Activated CD4-positive, alpha-beta T cell treated with anti-CD3 and anti-CD28 coated beads, Interleukin-2, amount 50 U/mL, for 4 hours (primary cell): ENCODE measurements at places on chromosomes 7 and 10.

GRCh38 chr7:91126762-91127161 lies 137.5 kb upstream of the FZD1 start:
- no peak for DNase-seq

DNA sequence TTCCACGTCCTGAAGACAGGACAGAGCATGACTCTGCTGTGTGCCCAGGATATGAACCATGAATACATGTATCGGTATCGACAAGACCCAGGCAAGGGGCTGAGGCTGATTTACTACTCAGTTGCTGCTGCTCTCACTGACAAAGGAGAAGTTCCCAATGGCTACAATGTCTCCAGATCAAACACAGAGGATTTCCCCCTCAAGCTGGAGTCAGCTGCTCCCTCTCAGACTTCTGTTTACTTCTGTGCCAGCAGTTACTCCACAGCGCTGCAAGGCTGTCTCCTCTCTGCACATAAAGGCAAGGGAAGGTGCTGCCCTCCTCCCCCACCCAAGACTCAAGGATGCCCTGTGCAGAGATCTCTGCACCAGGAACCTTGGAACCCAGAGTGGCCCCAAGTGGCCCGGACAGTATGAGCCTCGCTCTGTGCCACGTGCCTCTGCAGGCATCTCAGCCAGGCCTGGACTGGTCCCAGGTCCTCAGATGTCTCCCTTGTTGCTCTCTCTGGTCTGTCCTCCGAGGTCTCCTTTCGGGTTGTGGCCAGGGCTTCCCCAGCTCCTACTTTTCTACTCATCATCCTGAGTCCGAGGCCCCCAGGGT lies 230.3 kb upstream of the PRSS58 start:
- DNase-seq: no peak

DNA sequence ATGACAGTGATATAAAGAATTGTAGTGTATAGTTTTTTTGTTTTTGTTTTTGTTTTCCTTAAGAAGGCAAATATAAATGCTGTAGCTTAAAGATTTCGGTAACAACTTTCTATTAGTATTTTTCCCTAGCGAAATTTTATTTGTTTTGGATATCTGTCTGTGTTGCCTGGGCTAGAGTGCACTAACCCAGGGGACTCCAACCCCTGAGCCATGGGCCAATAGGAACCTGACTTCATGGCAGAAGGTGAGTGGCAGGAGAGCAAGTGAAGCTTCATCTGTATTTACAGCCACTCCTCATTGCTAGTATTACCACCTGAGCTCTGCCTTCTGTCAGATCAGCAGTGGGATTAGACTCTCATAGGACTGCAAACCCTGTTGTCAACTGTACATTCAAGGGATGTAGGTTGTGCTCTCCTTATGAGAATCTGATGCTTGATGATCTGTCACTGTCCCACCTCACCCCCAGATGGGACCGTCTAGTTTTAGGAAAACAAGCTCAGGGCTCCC lies 65.4 kb upstream of the CCAR1 start:
- no peak for DNase-seq

DNA sequence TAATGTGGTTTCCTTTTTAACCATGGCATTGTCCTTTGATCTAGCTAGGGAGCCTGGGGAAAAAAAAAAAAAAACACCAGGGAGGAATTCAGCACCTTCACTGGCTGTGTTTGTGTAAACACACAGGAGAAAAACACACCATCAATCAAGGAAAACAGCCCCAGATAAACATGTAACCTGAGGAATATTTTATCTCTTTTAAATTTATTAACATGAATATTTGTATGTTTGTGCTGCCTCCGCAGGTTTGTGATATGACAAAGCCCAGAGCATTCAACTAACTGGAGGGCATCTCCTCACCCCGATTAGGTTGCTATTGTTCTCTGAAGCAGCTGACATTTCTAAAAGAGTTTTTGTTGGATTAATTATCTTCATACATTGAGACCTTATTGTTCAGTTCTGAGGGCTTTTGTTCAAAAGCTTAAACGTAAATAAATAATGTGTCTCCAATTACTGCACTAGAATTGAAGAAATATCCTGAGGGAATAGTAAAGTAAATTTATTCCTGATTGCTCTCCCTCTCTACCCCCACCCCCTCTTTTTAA lies 89.4 kb upstream of the SEMA3E start:
- no peak for DNase-seq

DNA sequence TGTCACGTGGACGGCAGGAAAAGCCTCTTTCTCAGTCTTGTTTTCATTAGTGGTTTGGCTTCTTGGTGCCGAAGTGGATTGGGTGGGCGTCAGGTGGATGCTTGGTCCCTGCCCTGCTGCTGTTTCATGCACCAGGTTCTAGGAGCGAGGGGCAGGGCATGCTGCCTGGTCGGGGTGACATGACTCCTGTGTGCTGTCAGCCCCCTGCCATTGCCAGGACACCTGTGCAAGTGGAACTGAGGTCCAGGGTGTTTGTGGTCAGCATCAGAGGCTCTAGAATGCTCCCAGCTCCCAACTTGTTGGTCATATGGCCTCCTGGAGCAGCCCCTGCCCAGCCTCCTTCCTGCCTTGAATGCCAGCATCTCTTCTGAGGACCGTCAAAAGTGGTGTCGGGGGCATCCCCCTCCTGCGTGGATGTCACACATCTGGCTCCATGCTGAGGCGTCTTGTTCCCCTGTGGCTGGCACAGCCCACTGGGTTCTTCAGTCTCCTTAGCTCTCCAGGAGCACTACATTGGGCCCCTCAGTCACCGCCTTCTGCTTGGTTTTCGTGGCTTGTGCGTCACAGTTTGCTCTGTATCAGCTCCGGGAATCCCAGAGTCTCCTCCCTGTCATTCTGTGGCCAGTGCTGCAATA lies 24.8 kb downstream of the ADCY1 start:
- DNase-seq: no peak

DNA sequence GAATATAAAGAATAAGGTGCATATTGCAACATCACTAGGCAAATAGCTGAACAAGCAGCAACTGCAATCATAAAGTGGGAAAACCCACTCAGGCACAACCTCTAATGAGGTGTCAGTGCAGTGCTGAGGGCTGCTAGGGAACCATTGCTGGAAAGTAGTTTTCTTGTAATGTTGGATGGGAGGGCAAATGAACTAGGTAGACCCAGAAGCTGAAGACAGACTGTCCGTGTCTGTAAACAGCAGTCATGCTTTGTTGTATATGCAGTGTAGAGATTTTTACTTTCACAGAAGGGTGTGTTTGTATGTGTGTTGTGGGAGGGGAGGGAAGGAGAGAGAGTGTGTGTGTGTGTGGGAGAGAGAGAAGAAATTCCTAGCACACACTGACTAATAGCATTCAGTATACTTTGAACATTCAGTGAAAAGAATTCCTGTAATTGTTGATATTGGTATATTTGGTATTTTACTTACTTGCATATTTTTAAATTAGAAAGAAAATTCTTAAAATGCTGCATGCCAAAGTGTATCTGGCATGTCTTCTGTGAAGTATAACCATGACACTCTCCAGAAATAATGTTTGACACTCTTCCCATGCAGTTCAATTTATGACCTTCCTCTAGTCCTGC lies 28.8 kb downstream of the ITGB8 start:
- DNase-seq: no peak

DNA sequence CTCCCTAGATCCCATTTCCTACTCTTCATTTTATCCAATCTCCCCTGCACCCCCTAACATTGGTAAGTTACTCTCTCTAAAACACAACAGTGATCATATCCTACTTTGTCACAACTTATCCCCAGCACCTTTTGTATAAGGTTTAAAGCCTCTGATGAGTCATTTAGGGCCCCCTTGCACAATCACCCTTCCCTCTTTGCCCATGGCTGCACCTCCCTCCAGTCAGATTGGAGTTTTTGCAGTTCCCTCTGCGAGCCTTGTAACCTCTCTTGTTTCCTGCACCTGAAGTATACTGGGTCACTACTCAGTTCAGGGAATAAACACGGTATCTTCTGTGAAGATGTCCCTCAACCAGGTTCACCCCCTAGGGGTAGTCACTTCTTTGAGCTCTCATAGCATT lies 55.9 kb upstream of the ADRB1 start:
- DNase-seq: no peak

GRCh38 chr7:99106821-99107241 lies 37.1 kb downstream of the SMURF1 start:
- DNase-seq: no peak

DNA sequence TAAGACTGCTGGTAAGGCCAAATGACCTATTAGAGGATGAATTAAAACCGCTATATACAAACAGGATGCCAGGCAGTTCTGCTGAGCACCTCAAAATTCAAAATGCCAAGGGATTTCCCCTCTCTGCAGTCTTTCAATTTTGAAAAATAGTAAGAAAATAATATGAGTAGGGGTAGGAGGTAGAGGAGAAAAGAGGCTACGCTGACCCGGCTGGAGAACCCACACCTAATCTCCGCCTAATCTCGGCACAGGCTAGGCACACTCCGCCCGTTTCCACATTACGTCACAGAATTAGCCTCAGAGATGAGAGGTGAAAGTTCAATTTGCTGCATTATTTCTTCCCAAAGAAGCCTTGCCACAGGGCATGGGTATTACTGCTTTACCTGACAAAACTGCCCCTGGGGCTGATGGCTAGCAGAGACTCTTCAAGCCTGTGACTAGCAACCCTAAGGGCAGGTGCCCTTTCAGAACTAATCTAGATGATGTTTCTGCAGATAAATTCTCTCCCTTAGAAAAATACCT lies 21.3 kb upstream of the SPOCK2 start:
- no peak for DNase-seq

GRCh38 chr10:130491693-130492050 lies 355.5 kb downstream of the GLRX3 start:
- no peak for DNase-seq

DNA sequence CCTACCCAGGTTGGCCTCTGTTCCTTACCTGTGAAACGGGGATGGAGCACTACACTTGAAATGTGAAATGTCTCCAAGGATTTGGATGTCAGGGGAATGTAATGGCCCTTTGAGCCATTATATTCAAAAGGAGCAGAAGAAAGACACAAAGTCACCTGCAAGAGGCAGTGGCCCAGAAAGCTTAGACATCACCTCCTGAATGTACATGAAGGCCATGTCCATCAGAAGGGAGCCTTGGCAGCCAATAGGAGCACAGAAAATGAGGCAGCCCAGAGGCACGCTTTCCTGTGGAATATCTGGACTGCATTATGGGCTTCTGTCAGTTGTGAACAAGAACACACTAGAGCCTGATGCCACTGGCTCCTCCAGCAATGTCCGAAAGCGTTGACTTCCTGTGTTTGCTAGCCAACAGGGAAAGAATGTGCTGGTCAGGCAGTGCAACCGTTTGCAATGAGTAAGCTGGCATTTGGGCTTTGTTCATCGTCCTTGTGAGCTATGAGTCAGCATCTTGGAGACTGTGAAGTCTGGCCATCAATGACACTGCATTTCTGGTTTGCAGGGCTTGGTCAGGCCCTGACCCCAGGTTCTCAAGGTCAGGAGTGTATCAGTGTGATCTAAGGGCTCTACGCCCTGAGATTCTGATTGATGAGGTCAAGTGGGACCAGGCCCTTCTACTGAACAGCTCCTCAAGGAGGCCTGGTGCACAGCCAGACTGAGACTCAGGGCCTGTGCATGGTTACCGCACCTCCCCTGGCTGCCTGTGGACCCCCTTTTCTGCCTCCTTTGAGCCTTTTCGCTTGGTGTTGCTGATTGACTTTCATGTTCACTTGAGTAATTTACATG lies 222.4 kb downstream of the RPS24 start:
- no peak for DNase-seq

- no peak for DNase-seq
These were observed 112.5 kb upstream of the IGFBP3 start for GRCh38 chr7:46033592-46033991.

DNA sequence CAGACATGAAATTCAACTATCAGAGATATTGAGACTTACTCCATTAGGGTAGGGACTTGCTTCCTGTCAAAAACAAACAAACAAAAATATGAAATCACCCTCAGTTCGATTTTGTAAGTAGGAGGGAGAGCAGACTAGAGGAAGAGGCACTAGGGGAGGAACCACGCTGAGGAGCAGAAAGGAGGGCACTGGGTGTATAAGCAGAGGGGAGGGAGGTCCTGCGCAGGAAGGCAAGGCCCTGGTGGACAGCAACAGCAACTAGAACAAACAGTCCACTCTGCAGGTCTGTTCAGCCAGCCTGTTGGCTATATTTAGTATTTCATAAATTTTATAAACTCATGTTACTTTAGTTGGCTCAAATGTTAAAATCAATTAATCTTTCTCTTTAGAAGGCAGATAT lies 937.1 kb upstream of the C7orf33 start:
- no peak for DNase-seq

- no peak for DNase-seq
These were observed 302.7 kb downstream of the SUGCT start for GRCh38 chr7:40437498-40437897.

DNA sequence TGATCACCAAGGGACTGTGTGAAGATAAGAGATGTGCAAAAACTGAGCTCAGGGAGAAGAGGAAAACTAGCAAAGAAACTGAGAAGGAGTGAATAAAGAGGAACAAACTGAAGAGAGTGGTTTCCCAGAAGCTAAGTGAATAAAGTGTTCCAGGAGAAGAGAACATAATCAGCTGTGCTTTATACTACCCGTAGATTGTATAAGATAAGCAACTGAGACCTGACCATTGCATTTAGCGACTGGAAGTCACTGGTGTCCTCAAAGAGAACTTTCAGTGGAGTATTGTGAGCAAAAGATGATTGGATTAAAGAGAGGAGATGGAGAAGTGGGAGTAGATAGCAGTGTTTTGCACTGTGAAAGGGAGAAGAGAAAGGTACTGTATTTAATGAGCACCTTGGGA lies 14.6 kb downstream of the PHTF2 start:
- DNase-seq: no peak

GRCh38 chr7:101845974-101846373 lies 28.5 kb downstream of the CUX1 start:
- DNase-seq: no peak

DNA sequence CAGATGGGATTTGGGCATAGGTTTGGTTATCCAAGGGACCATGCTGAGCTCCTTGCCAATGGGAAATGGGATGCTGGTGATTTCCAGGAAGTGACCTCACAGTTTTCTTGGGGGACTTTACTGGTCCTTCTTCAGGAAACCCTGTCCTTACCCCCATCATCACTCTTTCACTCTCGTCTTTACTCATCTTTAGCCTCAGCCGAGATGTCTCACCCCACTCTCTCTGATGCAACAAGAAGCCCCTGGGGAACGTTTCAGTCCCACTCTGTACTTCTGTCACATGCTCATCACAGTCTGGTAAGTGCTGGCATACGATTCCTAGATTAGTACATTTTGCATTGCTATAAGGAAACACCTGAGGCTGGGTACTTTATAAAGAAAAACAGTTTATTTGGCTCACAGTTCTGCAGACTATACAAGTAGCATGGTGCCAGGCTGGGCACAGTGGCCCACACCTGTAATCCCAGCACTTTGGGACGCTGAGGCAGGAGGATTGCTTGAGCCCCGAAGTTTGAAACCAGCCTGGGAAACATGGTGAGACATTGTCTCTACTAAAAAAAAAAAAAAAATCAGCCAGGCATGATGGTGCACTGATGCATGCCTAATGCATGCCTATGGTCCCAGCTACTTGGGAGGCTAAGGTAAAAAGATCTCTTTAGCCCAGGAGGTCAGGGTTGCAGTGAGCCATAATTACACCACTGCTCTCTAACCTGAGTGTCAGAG lies 63.5 kb upstream of the VKORC1L1 start:
- DNase-seq: no peak
